ENCODE measurements at places on chromosomes 2 and 18.

DNA sequence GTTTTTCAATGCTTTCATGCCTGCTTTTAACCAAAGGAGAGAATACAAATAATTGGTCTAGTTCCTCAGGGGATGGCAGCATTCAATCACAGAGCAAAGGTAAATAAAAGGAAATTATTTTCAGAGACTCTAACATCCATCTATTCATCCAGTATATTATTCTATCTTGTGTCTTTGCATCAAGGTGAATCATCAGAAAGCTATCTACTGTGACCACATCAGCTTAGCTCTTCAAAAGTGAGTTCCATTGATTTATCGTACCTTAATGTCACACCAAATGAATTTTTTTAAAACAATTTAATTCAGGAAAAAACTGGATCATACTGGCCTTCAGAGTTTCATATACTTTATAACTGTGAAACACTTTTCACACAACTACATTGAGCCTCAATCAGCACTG lies 66.1 kb downstream of the CHN1 start:
- DNase-seq, result no peak

- DNase-seq, result no peak
Observed at GRCh38 chr2:42965910-42966309, 173.5 kb upstream of the HAAO start.

GRCh38 chr2:201404699-201405280 lies 46.5 kb downstream of the TRAK2 start:
- no peak for DNase-seq

DNA sequence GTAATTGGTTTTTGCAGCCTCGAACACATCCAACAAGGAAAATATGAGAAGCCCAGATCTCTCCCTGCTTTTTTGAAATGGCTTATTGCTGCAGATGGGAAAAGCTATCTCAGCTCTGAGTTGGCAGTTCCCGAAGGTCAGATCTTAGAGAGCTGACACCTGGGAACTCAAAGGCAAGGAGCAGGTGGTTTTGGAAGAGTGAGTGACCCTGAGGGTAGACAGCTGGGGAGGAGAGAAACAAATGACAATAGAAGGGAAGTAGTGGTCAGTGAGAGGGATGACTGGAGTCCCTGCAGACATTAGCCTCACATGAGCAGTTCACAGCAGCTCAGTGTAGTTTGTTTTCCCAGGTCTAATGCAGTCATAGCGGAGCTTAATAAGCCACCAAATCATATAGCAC lies 317.9 kb downstream of the STK39 start:
- no peak for DNase-seq

DNA sequence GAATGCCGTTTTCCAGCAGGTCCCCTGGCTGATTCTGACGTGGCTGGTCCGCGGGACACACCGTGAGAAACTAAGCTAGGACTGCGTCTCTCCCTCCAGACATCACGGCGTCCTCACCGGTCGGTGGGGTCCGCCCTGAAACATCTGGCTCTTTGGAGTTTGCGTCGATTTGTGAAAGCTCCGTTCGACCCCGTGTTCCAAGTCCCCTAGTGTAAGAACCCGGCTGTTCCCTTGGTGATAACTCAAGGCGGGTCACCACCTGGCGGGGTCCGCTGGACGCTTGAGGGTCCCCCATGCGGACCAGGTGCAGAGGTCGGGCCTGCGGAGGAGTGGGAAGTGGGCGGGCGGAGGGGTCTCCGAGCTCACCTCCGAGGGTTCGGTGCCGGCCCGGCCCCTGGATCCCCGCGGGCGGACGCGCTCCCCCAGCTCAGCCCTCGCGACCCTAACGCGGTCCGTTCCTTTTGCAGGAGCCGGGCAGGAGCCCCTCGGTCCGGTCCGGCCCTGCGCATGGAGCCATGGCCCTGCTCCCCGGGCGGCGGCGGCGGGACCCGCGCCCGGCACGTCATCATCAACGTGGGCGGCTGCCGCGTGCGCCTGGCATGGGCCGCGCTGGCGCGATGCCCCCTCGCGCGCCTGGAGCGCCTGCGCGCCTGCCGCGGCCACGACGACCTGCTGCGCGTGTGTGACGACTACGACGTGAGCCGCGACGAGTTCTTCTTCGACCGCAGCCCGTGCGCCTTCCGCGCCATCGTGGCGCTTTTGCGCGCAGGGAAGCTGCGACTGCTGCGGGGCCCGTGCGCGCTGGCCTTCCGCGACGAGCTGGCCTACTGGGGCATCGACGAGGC lies 65.6 kb downstream of the KCNG2 start:
- DNase-seq, result no peak

GRCh38 chr18:68847219-68847837 lies 49.4 kb downstream of the CCDC102B start:
- DNase-seq, result no peak

- no peak for DNase-seq
Observed at GRCh38 chr2:102932501-102932900, 170.7 kb downstream of the TMEM182 start.

DNA sequence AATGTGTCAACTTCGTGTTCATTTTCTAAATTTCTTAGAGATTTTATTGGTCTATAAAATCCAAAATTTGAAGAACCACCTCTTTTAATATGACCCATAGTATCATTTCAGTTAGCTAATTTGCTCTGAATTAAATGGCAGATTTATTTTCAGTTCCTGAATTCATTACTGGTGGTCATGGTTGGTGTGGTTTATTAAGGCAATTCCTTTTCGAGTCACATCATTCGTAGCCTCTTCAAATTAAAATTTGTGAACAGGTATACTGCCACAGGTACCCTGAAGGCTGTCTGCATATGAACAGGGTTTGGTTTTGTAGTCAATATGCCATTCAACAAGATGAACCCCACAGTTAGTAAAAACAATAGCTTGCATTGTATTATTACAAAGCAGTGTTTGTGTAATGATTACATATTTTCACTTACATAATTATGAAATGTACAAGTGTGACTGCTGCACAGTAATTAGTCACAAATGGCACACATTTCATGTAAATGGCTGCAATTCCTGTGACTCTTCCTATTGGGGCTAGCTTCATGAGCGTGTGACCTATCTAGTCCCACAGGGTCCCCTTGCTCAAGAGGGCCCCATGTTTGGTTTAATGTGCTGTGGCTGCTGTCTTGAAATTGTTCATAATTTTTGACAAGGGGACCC lies 48.9 kb downstream of the CDC42EP3 start:
- DNase-seq, result no peak

DNA sequence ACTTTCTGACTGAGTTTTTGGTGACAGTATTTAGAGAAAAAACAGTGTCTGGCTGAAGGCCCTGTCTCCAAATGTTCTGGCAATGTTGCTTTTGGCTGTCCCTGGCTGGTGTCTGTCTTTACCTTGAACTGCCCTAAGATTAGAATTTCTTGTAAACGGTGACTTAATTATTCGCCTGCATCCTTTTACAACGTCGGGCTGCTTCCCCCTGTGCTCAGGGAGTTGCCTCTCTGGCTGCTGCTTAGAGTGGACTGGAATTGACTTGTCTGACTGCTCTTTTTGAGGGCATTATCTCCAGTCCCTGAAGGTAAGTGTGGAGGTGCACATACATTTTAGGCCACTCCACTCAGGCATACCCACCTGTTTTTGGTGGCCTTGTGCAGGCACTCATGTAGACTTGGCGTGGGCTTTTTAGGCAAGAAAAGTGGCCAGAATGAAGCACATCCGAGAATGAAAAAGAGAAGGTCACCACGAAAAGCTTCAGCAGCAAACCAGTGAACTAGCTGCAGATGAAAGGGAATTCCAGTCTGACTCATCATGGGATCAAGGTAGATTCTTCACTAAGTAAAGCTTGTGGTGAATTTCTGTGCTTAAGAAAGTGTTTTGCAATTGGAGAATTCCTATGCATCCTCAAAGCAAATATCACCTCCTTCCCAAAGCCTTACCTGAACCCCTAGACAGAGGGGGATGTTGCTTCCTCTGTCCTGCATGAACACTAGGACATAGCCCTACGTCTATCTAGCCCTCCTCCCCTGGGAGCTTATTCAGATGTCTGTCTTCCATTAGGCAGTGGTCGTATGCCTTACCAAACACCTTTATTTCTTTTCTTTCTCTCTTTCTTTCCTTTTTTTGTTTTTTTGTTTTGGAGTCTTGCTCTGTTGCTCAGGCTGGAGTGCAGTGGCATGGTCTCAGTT lies 230.3 kb upstream of the TRIB2 start:
- no peak for DNase-seq

GRCh38 chr2:181367411-181367810 lies 89.8 kb upstream of the ITGA4 start:
- DNase-seq, result no peak

GRCh38 chr2:34254272-34254878 lies 655.3 kb upstream of the FAM98A start:
- no peak for DNase-seq

DNA sequence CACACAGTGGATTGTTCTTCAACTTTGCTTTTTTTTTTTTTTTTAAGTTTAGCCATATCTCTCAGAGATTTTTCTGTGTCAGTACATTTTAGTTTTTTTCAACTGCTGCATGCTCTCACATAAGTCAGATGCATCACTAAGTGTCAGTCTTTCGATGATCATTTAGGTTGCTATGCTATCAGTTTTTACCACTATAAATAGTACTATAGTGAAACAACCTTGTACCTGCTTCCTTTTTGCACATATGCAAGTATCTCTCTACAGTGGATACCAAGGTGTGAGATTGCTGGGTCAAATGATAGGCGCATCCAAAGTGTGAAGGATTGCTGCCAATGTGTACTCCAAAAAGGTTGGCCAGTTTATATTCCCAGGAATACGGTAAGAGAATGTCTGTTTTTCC lies 33.5 kb upstream of the MAP4K3 start:
- DNase-seq, result no peak

Data from stimulated activated CD8-positive, alpha-beta memory T cell treated with anti-CD3 and anti-CD28 coated beads, Interleukin-12 subunit alpha, Interleukin-12 subunit beta, amount 100 ng/mL, for 1 hour (primary cell).